ENCODE measurements at places on chromosomes 1 and 21. TPM values are rescaled to one million over a fixed set of nuclear protein-coding genes. Genes with fewer than 3 reads are reported as not detected.

Gene COL24A1
- total RNA-seq = 0.75 TPM

Gene TRIM46
- total RNA-seq = not detected

Gene OR2M7
- total RNA-seq = not detected

Gene LCE3D
- total RNA-seq = not detected

Gene LMX1A
- total RNA-seq = 0.79 TPM

Gene NTNG1
- total RNA-seq = 3.5 TPM

Gene CCDC27
- not detected for total RNA-seq

Gene INSRR
- total RNA-seq = not detected

Gene ADAMTS4
- total RNA-seq = 1.2 TPM

Gene CR1L
- not detected for total RNA-seq

Gene USP25
- total RNA-seq = 82.0 TPM

Gene CELA3B
- total RNA-seq = not detected

Gene SSBP3
- 30.7 TPM for total RNA-seq

Gene FCGR3A
- 6.4 TPM for total RNA-seq

Gene IFI44L
- 3.3 TPM for total RNA-seq

Gene MTARC2
- 199 TPM for total RNA-seq

Gene KIAA0040
- total RNA-seq = 35.5 TPM

Gene AMY2A
- not detected for total RNA-seq

Gene TMEM50B
- total RNA-seq = 104 TPM

Gene SPRR2A
- not detected for total RNA-seq

Gene C1orf87
- 0.40 TPM for total RNA-seq

Gene RNF186
- total RNA-seq = 46.7 TPM
